Neural crest cell (in vitro differentiated cells): ENCODE measurements at places on chromosomes 2 and 18.

- peaks cover 3% of the 10 kb centered on the region for H3K4me1 ChIP-seq
- H3K4me3 ChIP-seq = no peak overlapping the region
- H3K27ac ChIP-seq = no peak overlapping the region
- no peak for DNase-seq
- peaks cover 4% of the 10 kb centered on the region for H3K36me3 ChIP-seq
Observed at GRCh38 chr2:134336352-134336751, 82.5 kb downstream of the MGAT5 start.

DNA sequence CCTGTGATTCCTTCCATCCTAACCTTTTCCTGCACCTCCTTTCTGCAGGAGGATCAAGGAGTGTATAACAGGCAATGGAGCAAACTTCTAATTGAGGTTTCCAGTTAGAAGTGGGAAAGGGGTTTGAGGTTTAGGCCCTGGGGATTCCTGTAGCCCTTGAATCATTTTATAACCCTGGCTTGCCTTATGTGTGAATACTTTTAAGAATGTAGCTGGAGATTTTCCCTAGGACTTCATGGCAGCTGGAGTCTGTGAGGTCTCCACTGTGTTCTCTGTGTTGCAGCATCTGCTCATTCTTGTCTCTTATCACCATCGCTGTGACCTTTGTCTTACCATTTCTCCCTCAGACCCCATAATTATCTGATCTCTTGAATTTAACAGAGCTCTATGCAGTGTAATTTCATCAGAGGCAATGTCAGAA, 370.2 kb upstream of the SLC14A2 start:
- DNase-seq = no peak
- H3K36me3 ChIP-seq = no peaks in the 10 kb centered on the region
- no peak overlapping the region for H3K27ac ChIP-seq
- no peak overlapping the region for H3K4me3 ChIP-seq

DNA sequence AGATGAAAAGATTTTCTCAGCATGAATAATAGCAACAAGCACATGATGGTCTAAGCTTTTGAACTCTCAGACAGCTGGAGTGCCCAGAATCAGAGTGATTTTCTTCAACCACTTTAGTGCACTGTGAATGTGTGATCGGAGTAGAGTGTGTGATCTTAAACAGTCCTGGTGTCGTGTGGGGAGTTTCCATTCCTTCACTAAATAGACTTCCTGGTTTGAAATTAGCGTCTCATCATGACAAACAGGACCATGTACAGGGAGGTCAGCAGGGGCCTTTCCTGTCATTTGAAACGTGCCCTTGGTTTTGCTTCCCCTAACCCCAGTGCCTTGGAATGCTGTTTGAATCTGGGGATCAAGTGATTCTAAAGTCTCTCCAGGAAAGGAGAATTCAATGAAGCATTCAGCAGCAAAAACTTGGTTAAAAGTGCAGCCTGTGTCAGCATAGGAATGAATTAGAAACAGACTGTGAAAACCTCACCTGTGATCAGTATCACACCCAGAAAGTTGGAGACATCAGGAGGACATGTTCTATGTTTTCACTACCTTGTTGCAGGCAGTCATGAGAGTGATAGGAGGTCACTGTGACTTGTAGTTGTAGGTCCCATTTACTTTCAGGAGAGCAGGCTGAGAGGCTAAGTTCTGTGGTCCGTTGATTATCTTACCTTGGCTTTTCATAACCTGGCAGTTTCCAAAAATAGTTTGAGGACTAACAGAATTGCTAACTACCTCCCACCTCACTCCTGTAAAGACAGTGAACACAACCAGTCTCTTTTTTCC, 400.3 kb downstream of the MTX2 start:
- no peak for DNase-seq
- no peak overlapping the region for H3K4me3 ChIP-seq
- H3K27me3 ChIP-seq = no peaks in the 10 kb centered on the region
- H3K27ac ChIP-seq = no peak overlapping the region
- peaks cover 24% of the 10 kb centered on the region for H3K4me1 ChIP-seq

DNA sequence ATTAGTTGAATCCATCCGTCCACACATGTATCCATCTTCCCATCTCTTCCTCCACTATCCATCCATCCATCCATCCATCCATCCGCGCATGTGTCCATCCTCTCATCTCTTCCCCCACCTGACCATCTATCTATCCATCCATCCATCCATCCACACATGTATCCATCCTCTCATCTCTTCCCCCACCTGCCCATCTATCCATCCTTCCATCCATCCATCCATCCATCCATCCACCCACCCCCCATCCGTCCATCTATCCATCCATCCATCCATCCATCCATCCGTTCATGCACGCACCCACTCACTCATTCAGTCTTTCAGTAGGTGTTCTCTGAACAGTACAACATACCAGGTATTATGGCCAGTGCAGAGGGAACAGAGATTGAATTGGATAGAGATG, 18.9 kb upstream of the GREB1 start:
- H3K36me3 ChIP-seq = peaks cover 24% of the 10 kb centered on the region
- no peaks in the 10 kb centered on the region for H3K27me3 ChIP-seq
- no peak for DNase-seq
- H3K4me3 ChIP-seq = peak overlapping the region; percentile 12
- H3K27ac ChIP-seq = no peak overlapping the region
- H3K4me1 ChIP-seq = peaks cover 80% of the 10 kb centered on the region

DNA sequence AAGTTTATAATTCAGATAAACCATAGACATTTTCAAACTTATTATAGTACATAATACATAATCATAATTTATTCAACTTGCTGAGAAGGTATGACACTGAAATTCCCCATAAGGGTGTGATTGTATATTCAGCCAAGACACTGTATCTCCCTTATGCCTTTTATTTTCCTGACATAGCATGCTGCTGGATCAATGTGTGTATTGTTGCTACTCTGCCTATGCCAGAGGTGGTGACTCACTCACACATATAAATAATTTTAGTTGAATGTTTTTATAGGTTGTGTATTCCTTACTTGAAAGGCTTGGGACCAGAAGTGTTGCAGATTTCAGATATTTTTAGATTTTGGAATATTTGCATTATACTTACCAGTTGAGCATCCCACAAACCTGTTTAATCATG, 86.8 kb downstream of the VRK2 start:
- H3K4me3 ChIP-seq = no peak overlapping the region
- H3K27me3 ChIP-seq = no peaks in the 10 kb centered on the region
- DNase-seq = no peak
- H3K27ac ChIP-seq = no peak overlapping the region

DNA sequence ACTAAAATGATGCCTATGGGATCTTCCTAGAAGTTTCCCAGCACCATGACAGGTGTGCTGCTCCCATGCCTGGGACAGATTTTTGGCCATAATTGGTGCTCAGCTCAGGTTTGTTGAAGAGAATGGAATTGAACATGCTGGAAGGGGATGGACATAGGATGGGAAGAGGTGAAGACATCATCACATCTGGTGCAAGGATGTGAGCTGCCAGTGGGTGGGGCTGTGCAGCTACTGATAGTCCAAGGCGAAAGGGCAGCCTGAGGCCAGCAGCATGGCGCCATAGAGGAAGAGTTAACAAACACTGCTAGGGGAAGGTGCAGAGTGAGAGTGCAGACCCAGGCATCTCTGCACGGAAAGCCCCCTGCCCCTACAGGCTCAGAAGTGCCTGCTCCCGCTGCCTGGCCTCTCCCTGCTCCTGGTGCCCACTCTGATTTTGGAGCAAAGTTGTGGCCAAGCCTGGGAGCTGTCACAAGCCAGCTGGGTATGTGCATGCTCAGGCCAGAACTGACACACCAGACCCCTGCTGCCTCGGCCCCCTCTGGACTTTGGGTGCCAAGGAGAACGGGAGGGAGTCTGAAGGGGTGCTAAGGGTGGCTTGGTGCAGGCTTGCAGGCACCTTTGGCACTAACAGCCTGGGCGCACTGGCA, 178.6 kb downstream of the ZBTB7C start:
- peaks cover 6% of the 10 kb centered on the region for H3K27me3 ChIP-seq
- H3K36me3 ChIP-seq = no peaks in the 10 kb centered on the region
- no peak overlapping the region for H3K4me3 ChIP-seq
- H3K4me1 ChIP-seq = peaks cover 4% of the 10 kb centered on the region
- H3K27ac ChIP-seq = no peak overlapping the region

DNA sequence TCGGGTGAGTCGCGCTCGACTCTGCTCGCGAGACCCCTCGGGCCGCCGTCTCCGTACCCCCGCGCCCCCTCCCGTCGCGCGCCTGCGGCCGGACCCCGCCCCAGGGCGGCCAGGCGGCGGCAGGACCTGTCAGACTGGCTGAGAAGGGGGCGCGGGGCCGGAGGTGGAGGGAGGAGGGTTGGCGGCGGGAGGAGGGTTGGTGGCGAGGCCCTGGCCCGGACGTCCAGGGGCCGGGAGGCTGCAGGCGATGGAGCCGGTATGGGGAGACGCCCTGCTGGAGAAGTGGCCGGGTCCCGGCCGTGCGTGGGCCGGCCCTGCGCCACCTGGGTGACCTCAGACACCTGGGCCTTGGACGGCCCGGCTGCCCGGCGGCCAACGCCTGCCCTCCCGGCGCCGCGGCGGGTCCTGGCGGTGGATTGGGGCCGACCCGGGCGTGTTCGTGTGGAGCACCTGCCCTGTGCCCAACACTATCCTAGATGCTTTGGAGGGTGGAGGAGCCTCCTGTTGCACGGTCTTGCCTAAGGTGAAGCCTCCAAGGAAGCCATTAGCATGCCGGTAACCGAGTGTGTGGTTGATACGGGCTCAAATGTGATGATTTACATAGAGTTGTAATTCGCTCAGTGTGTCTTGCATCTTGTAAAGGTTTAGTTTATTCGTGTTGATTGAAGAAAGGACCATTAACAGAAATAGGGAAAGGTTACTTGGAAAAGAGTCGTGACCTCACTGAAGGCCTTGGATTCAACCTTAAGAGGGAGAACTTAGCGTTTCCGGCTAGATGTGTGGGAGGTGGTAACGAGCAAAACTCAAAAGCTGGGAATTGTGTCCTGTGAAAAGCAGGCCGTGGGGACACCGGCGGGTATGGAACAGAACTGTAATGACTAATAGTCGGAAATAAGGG, 550 bp downstream of the MYL12B start:
- no peak for DNase-seq
- H3K27ac ChIP-seq = peak overlapping the region; percentile 1
- no peaks in the 10 kb centered on the region for H3K27me3 ChIP-seq
- H3K36me3 ChIP-seq = no peaks in the 10 kb centered on the region
- peak overlapping the region; percentile 95 for H3K4me3 ChIP-seq
- peaks cover 36% of the 10 kb centered on the region for H3K4me1 ChIP-seq

- no peak overlapping the region for H3K27ac ChIP-seq
- H3K4me1 ChIP-seq = peaks cover 12% of the 10 kb centered on the region
- H3K36me3 ChIP-seq = no peaks in the 10 kb centered on the region
- no peak overlapping the region for H3K4me3 ChIP-seq
- H3K27me3 ChIP-seq = no peaks in the 10 kb centered on the region
Observed at GRCh38 chr2:229416116-229416694, 145.1 kb upstream of the PID1 start.

- H3K27me3 ChIP-seq = no peaks in the 10 kb centered on the region
- H3K4me1 ChIP-seq = peaks cover 7% of the 10 kb centered on the region
- no peak overlapping the region for H3K27ac ChIP-seq
- peaks cover 29% of the 10 kb centered on the region for H3K36me3 ChIP-seq
Observed at GRCh38 chr2:39356922-39357639, 80.0 kb downstream of the MAP4K3 start.

- peak overlapping the region; percentile 88 for H3K4me3 ChIP-seq
- H3K27me3 ChIP-seq = no peaks in the 10 kb centered on the region
- H3K36me3 ChIP-seq = no peaks in the 10 kb centered on the region
- H3K4me1 ChIP-seq = peaks cover 32% of the 10 kb centered on the region
- peak; percentile 45 for DNase-seq
- H3K27ac ChIP-seq = peak overlapping the region; percentile 64
Observed at GRCh38 chr2:168456521-168457189, 583 bp downstream of the CERS6 start.

- peaks cover 24% of the 10 kb centered on the region for H3K4me1 ChIP-seq
- H3K27me3 ChIP-seq = peaks cover 16% of the 10 kb centered on the region
- no peak overlapping the region for H3K4me3 ChIP-seq
- H3K36me3 ChIP-seq = no peaks in the 10 kb centered on the region
Observed at GRCh38 chr18:22467760-22468553, 50.2 kb upstream of the CTAGE1 start.

- no peaks in the 10 kb centered on the region for H3K4me1 ChIP-seq
- H3K4me3 ChIP-seq = no peak overlapping the region
- no peak for DNase-seq
Observed at GRCh38 chr2:188022389-188022788, 269.3 kb upstream of the GULP1 start.

DNA sequence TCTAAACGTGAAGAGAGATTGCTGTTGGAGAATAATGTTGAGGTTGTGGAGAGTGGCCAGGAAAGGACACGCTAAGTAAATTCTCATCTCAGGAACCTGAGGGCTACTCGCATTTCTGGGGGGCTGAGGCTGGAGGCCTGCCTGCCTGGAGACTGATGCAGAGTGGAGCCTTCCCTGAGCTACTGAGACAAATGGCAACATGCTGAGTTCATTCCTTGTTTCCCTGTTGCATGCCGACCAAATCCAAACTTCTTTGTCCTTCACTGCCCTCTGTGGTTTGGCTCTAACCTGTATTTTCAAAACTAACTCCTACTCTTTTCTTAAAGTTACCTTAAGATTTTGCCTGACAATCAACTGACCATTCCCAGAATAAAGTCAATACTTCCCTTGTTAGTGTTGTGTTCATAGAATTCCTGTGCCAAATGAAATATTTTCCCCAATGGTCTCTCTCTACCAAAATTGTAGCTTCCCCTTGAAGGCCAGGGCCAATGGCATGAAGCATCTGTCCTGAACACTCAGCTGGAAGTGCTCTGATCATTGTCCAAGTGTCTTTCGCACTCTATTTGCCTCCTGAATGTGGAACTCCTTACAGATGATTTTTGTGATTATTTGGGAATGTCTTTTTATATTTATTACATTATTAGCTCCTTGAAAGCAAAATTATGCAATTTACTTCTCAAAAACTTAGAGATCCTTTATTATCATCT, 1085.6 kb downstream of the SOCS6 start:
- DNase-seq = no peak
- peaks cover 18% of the 10 kb centered on the region for H3K27me3 ChIP-seq
- no peaks in the 10 kb centered on the region for H3K4me1 ChIP-seq
- no peaks in the 10 kb centered on the region for H3K36me3 ChIP-seq
- H3K4me3 ChIP-seq = no peak overlapping the region

DNA sequence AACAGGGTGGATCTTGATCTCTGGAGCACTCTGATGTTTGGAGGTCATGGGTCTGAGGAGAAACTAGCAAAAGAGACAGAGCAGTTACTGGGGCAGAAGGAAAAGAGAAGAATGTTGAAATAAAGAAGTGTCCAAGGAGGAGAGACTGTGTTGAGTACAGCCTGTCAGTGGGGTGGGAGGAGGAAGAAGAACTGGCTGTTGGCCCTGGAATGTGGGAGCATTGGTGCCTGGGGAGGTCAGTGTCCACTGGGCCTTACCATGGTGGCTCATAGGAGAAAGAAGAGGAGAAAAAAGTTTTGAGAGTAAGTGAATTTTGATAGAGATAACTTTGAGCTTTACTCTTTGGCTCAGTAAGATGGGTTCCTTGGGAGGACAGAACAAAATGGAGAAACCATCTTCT, 499.0 kb downstream of the TXNL1 start:
- no peaks in the 10 kb centered on the region for H3K36me3 ChIP-seq
- no peak overlapping the region for H3K4me3 ChIP-seq
- no peak overlapping the region for H3K27ac ChIP-seq

- H3K36me3 ChIP-seq = no peaks in the 10 kb centered on the region
- H3K4me3 ChIP-seq = no peak overlapping the region
- H3K27me3 ChIP-seq = no peaks in the 10 kb centered on the region
Observed at GRCh38 chr2:111679202-111679601, 204.8 kb downstream of the ANAPC1 start.
